ENCODE measurements at places on chromosomes 4 and X.

DNA sequence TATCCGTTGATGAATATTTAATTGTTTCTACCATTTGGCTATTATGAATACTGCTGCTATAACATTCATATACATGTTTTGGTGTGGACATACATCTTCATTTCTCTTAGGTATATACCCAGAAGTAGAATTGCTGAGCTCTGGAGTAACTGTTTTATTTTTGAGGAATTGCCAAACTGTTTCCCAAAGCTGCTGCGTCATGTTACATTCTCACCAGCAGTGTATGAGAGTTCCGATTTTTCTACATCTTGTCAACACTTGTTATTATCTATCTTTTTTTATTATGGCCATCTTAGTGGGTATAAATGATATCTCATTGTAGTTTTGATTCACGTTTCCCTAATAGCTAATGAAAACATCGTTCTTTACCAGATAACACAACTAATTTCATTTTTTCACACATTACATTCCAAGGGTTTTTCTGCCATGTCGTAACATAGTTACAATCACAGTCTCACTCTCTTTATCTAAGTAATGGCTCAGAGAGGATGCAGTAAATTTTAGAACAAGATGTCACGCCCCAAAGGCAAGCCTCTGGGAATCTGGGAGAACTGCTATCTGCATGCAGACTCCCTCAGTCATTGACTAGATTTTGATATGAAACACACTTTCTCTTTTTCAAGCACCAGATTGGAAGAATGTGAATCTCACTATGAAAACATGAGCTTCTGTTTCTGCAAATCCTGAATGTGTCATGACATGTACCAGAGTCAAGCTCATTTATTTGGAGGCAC is 10.3 kb downstream of the ARHGAP6 start:
- no peak for DNase-seq

DNA sequence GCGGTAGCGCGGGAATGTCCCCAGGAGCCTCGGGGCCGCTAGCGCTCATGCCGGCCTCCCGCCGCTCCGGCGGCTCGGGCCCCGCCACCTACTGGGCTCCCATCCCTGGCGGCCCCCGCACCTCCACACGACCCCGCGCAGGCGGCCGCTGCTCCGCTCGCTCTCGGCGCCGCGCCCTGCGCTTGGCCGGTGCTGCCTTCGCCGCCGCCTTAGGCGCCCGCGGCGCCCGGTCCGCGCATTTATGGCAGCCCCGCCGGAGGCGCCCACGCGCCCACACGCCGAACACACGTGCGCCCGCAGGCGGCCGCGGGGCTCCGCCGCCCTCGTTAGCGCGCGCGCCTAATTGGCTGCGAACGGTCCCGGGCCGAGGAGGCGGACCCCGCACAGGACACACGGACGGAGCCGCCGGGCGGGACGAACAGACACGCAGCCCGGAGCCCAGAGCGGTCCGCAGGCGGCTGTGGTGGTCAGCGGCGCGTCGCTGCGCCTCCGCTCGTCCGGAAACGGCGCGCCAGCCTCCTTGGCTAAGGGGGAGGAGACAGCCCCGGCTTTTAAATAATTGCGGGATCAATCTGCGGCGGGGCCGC is at the start of gene NKX1-1:
Gene NKX1-1 (minus strand): TSS at position 49 of the 587 bp plus-strand sequence. CDS start 0 bp downstream, at position 49.
- no peak for DNase-seq

DNA sequence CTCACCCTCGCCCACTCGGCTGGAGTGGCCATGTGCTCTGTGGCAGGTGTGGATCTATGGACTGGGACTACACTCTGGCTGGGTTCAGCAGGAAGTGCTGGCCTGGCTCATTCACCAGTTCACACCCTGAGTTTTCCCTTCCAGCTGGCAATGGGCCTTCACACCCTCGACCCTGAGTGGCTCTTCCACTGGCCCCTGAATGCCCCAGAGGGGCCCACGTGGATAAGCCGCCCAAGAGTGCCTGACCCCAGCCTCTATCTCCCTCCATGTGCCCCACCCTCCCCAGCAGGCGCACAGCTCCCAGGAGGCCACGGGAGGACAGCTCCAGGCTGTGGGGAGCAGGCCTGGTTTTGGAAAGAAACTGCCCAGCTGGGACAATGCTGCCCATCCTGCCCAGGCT is 234.1 kb downstream of the AFAP1 start:
- DNase-seq = no peak

- no peak for DNase-seq
Measured at GRCh38 chr4:128288689-128289106, 1.1 kb upstream of the PGRMC2 start.

DNA sequence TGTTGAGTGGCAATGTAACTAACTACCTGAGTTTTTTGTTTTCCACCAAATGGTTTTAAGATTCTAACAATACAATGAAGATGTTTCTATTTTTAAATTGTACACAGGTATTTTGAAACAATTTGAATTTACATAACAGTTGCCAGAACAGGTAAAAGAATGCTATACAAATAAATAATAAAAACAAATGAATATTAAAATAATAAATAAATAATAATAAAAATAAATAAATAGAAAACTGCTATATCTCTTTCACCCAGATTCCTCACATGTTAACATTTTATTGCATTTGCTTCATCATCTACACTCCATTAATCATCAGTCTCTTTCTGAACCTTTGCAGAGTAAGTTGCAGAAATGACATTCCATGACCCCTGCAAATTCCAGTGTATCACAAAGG is 32.3 kb upstream of the DSPP start:
- no peak for DNase-seq

- DNase-seq = no peak
Measured at GRCh38 chr4:128241019-128241418, 46.6 kb downstream of the PGRMC2 start.

DNA sequence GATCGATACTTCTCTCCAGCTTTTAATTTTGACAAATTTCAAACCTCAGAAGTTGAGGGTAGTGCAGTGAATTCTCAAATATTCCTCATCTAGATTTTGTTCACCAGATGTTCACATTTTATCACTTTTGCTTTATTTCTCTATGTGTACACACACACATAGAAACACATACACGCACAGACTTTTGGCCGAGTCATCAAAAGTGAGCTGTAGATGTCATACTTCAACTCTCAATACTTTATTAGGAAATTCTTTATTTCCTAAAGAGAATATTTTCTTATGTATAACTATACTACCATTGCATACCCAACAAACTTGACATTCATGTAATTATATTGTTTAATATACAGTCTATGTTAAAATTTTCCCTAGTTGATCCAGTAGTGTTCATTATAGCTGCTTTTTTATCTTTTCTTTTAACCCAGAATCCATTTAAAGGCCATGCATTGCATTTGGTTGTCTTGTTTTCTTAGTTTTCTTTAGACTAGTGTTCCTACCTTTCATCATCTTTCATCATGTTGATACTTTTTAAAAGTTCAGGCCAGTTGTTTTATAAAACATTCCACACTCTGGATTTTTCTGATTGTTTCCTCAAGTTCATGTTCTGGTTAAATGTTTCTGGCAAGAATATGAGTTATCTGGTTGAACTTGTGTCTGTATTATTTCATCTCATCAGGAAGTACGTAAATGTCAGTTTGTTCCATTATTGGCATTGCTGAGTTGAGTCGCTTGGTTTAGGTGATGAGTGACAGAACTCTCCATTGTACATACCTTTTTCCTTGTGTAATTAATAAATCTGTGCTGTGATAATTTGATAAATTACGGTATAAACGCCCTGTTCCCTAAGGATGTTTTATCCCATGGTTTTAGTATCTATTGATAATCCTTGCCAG is 94.1 kb upstream of the TLR2 start:
- no peak for DNase-seq

GRCh38 chr4:184309241-184310170 is 91.8 kb upstream of the ENPP6 start:
- no peak for DNase-seq

All from NCI-H446 treated with DMSO at 0.1 percent for 48 hours (cell line).